Tibial nerve (tissue), 4 donors: ENCODE measurements at places on chromosomes 3 and 15. TPM values are rescaled to one million over a fixed set of nuclear protein-coding genes. Genes with fewer than 3 reads are reported as not detected.

DNA sequence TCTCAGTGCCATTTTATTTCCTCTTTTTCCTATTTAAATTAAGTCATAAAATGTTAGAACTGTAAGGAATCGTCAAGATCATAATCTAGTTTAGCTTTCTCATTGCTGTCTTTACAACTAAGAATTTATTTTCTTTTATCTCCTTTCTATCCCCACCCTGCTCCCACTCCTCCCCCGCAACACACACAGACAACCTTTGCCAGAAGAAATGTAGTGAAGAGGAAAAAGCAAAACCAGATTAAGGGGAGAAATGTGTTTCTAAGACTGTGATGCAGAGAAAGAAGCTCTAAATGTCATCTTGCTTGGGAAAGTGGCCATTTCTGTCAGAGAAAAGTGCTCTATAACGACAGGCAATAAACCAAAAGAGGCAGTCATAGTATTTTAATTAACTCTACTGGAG lies 78.3 kb upstream of the MLF1 start:
- H3K27me3 ChIP-seq = no peaks in the 10 kb centered on the region
- H3K27ac ChIP-seq = no peak overlapping the region
- no peaks in the 10 kb centered on the region for H3K4me1 ChIP-seq
- DNase-seq = no peak

DNA sequence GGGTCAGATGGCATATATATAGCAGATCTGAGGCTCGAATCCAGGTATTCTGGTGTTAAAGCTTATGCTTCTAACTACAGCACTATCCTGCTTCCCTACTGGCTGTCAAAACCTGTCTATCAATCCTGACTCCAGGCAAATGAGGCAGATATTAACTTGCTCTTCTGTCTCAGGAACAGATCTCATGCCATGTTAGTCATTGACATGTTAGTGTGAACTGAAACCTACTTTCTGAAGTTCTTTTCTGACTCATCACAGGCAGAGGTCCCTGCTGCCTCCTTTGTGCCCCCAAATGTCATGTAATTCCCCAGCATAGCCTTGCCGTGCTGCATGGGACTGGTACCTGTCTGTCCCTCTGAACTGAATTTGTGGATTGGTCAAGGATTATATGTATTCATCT lies 125.0 kb upstream of the SMAD3 start:
- no peak for DNase-seq
- H3K4me3 ChIP-seq = no peak overlapping the region
- no peaks in the 10 kb centered on the region for H3K27me3 ChIP-seq
- peaks cover 17% of the 10 kb centered on the region for H3K4me1 ChIP-seq
- H3K27ac ChIP-seq = no peak overlapping the region
- H3K36me3 ChIP-seq = no peaks in the 10 kb centered on the region

- H3K27ac ChIP-seq = no peak overlapping the region
- H3K4me1 ChIP-seq = no peaks in the 10 kb centered on the region
- H3K4me3 ChIP-seq = no peak overlapping the region
- DNase-seq = no peak
- H3K27me3 ChIP-seq = no peaks in the 10 kb centered on the region
- H3K36me3 ChIP-seq = no peaks in the 10 kb centered on the region
Measured at GRCh38 chr15:85950101-85950500, 129.6 kb upstream of the AGBL1 start.

- no peak overlapping the region for H3K4me3 ChIP-seq
- H3K4me1 ChIP-seq = no peaks in the 10 kb centered on the region
- no peak overlapping the region for H3K27ac ChIP-seq
- no peak for DNase-seq
- no peaks in the 10 kb centered on the region for H3K27me3 ChIP-seq
Measured at GRCh38 chr3:139893963-139894642, 40.9 kb upstream of the CLSTN2 start.

GRCh38 chr15:80929689-80930088 lies 59.9 kb downstream of the MESD start:
- H3K4me3 ChIP-seq = no peak overlapping the region
- no peak for DNase-seq
- no peak overlapping the region for H3K27ac ChIP-seq
- H3K27me3 ChIP-seq = no peaks in the 10 kb centered on the region

DNA sequence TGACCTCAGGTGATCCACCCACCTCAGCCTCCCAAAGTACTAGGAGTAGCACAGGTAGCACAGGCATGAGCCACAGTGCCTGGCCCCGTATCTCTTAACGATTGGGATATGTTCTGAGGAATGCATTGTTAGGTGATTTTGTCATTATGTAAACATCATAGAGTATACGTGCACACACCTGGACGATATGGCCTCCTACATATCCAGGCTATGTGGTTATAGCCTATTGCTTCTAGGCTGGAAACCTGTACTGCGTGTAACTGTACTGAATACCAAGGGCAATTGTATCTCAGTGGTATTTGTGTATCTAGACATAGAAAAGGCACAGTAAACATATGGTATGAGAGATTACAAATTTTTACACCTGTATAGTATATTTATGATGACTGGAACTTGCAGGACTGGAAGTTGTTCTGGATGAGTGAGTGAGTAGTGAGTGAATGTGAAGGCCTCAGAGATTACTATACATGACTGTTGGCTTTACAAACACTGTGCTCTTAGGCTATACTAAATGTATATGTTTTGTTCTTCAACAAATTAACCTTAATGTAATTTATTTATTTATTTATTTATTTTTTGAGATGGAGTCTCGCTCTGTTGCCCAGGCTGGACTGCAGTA lies 120.7 kb downstream of the MBNL1 start:
- H3K27ac ChIP-seq = peak overlapping the region; percentile 55
- peaks cover 90% of the 10 kb centered on the region for H3K4me1 ChIP-seq
- H3K4me3 ChIP-seq = no peak overlapping the region
- H3K27me3 ChIP-seq = no peaks in the 10 kb centered on the region
- DNase-seq = no peak

GRCh38 chr3:197456261-197457091 lies 99.3 kb downstream of the BDH1 start:
- no peaks in the 10 kb centered on the region for H3K27me3 ChIP-seq
- H3K4me3 ChIP-seq = peak overlapping the region; percentile 35
- DNase-seq = peak; percentile 65
- peaks cover 5% of the 10 kb centered on the region for H3K4me1 ChIP-seq
- H3K27ac ChIP-seq = peak overlapping the region; percentile 71
- no peaks in the 10 kb centered on the region for H3K36me3 ChIP-seq

DNA sequence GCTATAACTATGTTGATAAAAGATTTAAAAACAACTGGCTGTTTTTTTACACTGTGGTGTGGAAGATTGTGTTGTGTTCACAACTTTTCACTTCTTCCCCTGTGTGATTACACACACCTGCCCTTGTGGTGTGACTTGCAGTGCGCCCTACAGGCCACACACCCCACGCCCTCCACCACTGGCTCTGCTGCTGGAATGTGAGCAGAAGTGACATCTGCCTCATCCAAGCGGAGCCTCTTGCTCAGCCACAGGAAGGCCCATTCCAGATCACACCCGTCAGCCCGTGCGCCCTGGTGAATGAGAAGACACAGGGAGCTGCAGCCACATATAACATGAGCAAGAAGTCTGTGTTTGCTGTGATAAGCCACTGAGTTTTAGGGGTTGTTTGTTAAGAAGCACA lies 7.0 kb downstream of the CCR2 start:
- DNase-seq = no peak
- H3K36me3 ChIP-seq = no peaks in the 10 kb centered on the region
- H3K4me3 ChIP-seq = no peak overlapping the region
- no peaks in the 10 kb centered on the region for H3K27me3 ChIP-seq

GRCh38 chr15:27764339-27764738 lies 334.8 kb downstream of the OCA2 start:
- no peak overlapping the region for H3K4me3 ChIP-seq
- H3K27me3 ChIP-seq = no peaks in the 10 kb centered on the region
- no peak overlapping the region for H3K27ac ChIP-seq
- DNase-seq = no peak

REC114 gene
- not detected for total RNA-seq

RASGRF1 gene
- 0.42 TPM for total RNA-seq

FGF7 gene
- 135 TPM for total RNA-seq
